Urothelium cell line (cell line): ENCODE measurements at places on chromosomes 6 and 20.

GRCh38 chr20:12068121-12068520, 150.4 kb downstream of the BTBD3 start:
- DNase-seq: no peak

DNA sequence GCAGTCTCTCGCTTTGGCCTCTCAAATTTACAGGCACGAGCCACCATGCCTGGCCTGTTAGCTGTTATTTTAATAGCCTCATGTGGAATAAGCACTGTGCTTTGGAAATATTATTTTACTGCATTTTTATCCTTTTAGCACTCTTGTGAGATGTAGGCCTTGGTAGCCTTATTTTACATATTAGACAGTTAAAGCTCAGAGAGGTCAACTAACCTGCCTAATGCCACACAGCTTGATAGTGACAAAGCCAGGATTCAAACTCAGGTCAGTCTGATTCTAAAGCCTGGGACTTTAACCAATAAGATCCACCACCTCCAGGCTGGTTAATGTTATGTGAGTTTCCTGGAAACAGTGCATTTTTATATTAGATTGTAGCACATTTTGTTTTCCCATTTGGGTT, 9.5 kb downstream of the TNFAIP3 start:
- DNase-seq: no peak

GRCh38 chr20:19552221-19553180, 205.6 kb upstream of the RIN2 start:
- DNase-seq: peak; percentile 21

DNA sequence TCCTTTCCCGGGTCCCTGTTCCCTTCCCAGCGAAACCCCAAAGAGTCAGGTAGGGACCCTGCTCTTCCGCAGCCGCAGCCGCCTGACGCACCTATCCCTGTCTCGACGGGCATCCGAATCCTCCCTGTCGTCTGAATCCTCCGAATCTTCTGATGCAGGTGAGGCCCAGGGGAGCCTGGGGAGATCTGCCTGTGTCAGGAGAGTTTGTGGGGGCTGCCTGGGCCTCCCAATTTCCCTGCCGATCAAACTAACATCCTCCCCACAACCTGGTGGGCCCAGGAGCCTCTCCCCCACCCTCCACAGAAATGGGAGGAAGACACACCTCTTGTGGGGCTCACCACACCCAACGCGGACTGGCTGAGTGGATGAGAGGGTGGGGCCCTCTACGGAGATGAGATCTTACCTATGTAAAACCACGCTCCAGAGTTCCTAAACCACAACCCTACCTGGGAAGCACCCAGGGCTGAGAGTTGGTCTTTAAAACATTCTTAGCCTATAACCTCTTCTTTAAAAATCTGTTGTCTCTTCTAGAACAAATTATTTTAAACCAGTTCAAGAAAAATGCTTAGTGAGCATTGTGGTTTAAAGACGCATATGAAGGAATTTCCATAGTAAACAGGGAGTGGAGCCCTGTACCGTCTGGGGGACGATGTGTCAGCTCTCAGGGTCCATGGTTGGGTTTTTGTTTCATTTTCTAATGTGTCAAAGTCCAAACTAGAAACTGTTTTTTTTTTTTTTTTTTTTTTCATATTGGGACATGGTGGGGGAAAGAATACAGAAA, 1.7 kb downstream of the CDC25B start:
- DNase-seq: no peak

GRCh38 chr20:54179946-54180345, 6.2 kb upstream of the CYP24A1 start:
- DNase-seq: no peak

GRCh38 chr6:154329350-154330170, 27.0 kb downstream of the IPCEF1 start:
- no peak for DNase-seq

GRCh38 chr6:169141671-169142537, 111.7 kb downstream of the THBS2 start:
- no peak for DNase-seq

GRCh38 chr6:111070105-111071005, 16.9 kb upstream of the SLC16A10 start:
- no peak for DNase-seq

- no peak for DNase-seq
These were observed 345.3 kb upstream of the SLC35B3 start for GRCh38 chr6:8780653-8781052.

DNA sequence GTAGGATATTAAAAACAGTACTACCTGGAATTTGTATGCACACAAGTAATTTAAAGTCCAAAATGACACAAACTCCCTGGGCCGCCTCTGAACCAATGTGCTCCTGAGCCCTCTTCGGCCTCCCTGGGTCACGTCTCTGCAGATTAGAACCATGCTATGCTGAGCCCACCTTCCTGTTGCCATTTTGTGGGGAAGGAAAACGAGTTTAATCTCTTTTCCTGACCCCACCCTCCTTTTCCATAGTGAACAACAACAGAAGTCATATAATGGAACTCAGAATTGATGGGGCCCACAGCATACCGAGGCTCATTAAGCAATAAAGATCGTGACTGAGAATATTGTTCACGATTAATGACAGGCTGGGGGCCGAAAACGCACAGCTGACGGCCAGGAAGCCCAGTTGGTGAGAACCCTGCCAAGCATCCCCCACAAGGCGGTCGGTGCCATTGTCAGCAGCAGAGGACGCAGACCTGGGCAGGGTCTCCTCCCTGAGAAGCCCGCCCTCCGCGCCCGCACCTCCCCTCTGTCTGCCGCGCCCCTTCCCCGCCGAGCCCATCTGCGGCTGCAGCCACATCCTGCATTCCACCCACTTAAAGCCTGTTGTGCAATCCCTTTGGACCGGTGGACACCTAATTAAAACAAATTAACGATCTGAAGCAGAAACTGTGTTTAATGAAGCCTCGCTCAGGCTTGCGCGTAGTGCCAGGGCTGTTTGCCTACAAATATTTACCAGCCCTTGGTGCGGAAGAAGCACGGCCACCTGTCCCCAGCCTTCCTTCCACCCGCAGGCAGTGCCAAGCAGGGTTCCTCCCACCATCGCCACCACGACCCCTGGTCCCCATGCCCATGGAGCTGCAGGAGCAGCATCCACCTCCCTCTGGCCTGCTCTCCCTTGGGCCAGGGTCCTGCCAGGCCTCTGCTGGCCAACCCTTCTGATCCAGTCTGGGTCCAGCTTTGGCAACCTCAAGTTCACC, 68.1 kb downstream of the DLL1 start:
- peak; percentile 56 for DNase-seq

DNA sequence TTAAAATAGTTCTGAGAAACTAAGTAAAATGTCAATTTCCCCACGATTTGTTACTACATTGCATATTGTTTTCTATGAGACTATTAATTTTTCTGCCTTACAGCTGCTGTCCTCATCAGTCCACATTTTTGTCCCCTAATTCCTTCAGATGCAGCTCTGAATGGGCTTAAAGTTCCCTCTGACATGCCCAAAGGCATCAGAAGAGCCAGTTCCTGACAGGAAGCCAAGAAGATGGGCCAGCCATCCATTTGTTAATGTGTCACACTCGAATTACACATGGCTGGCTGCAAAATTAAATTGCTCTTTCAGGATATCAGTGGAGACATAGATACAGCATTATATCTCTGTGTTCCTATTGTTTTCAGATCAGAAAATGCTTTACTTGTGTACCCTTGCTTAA, 1223.0 kb downstream of the EPHA7 start:
- DNase-seq: no peak

GRCh38 chr6:161349886-161350285, 76.0 kb upstream of the AGPAT4 start:
- no peak for DNase-seq

DNA sequence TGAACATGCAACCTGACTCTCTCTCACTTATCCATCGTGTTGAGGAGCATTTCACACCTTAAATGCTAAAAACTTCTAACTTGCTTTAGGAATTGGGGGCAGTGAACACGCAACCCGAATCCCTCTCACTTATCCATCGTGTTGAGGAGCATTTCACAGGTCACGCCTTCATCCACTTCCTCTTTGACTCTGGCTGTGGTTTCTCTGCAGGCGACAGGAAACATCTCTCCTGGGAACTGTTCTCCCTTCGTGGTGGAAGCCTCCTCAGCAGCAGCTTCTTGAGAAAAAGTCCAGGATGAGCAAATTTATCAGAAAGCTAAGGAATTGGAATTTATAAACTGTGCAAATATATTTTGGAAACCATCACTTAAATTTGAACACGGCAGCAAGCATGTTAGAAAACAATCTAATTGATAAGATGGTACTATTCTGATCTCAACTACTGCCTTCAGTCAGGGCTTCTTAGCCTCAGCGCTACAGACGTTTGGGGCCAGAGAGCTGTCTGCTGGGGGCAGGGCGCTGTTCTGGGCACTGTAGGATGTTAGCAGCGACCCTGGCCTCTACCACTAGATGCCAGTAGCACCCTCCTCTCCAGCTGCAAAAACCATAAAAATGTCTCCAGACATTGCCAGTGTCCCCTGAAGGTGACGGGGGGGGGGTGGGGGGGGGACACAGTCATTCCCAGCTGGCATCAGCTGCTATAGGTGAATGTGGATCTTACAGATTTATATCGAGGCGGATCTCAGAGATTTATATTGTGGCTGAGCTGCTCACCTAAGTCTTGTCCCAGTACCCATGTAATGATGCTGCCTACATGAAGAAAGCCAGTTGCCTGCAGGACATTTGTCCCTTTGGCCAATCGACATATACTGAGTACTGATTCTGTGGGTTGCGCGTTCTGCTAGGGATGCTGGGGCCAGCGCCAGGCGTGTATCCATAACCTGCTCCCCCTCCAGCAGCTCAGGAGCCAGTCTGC, 26.2 kb downstream of the CTCFL start:
- peak; percentile 71 for DNase-seq

GRCh38 chr6:160132297-160132637, 10.7 kb downstream of the SLC22A1 start:
- no peak for DNase-seq

DNA sequence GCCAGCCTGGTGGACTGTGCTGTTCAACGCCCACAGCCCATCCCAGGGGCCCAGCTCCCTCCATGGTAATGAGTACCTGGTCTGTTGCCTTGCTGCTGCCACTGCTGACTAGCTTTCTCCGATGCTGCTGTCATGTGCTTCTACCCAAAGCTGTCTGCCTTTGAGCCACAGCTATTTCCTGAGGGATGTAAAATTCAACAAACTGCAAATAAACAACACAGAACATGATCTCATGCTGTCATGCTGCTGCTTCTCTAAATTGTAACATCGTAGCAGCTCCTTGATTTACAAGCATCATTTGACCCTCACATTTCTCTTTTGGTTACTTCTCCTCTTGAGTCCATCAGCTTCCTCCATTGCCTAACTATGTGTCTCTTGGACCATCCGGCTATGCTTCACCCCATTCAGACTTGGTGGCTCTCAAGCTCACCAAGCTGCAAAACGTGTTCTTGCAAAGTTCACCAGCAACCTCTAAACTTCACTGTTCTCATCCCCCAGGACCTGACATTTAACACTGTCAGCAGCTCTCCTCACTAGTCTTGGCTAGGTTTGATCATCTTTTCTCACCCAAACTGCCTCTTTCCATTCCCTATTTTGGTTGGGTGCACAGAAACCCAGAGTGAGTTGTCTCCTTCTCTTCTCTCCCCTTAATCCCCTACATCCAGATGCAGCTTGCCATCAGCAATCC, 54.6 kb downstream of the FYN start:
- no peak for DNase-seq

- DNase-seq: no peak
These were observed 42.8 kb downstream of the INSM1 start for GRCh38 chr20:20410678-20411077.

DNA sequence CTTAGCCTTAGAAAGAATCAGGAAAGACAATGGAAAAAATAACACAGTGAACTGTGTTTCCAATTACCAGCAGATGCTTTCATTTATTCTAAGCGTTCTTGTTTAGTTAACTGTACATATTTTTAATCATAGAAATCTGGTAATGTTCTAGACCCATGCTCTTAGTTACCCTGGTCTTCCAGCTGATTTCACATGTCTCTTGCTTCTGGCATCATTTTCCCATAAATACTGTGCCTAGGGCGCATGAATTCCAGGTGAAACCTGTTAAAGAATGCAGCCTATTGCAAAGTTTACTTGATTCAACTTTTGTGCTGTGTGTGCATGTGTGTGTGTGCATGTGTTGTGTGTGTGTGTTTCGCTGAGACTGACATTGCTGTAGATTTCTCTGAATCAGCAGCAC, 178.6 kb downstream of the PDE7B start:
- no peak for DNase-seq

GRCh38 chr6:7580537-7580926, 9.5 kb upstream of the SNRNP48 start:
- no peak for DNase-seq

DNA sequence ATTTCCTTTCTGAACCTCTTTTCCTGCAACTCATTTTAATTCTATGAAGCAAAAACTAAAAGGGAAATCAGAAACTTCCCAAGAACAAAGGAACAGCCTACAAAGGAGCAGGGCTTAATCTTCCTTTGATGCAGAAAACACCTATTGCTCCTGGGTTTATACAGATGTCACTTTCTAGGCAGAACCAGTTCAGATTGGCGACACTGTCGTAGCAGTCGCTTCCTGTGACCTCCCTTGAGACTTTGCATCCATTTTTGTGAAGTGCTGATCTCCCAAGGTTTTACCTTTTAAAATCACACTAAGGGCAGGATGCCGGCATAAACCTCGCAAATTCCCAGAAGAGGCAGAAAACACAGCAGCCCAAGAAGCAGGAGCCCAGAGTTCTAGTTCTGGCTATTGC, 40.1 kb downstream of the JAG1 start:
- no peak for DNase-seq

GRCh38 chr20:6416371-6416770, 293.5 kb upstream of the FERMT1 start:
- DNase-seq: no peak

DNA sequence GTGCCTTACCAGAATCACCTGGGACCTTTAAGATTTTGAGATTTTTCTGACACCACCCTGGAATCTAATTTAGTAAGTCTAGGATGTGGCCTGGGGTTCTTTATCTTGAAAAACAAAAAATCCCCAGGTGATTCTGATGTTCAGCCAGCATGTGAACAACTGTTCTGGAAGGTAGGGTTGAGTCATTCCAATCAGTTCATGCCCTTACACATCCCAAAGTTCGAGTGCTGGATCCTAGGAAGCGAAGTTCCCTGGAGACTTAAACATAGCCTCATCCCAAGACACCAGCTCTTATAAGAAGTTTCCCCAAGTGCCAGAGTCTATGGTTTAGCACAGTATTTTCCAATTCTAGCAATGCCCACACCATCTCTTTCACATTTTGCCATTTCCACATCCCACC, 6.3 kb upstream of the TSHZ2 start:
- no peak for DNase-seq
